Activated CD8-positive, alpha-beta memory T cell treated with anti-CD3 and anti-CD28 coated beads for 24 hours (primary cell): ENCODE measurements at places on chromosomes 5 and 9.
A peak's percentile ranks its signal among the peaks of the same experiment; 100 is the strongest.

DNA sequence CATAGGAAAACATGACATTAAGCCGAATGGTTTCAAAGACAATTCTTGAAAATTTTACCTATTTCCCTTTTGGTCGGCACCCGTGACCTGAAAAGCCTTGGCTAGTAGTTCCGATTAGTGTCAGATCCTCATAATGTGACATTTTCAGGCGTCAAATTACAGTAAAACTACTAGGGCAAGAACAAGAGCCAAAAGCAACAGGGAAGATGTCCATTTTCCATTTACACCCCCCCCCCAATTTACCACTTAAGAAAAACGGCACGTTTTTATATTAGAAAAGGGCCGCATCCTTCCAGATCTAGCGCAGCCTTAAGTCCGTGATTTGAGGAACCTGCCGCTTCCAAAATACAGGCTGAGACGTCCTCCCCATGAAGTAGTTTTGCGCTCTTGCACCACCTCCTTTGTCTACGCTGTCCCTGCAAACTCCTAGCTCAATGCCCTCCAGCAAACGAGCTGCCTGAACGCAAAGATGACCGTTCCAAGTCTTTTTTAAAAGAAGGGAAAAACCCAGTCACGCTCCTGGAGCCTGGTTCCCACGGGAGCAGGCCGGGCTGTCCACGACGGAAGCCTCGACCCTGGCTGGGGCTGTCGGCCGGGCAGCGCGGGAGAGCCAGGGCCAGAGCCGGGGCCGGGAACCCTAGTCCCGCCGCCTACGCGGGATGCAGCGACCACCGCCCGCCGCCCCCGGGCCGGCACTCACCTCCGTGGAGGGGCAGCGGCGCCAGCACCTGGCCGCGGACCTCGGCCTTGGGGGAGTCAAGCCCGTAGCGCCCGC, 616 bp downstream of the RNF130 start:
- peak; percentile 74 for DNase-seq

GRCh38 chr5:129972465-129973141, 68.3 kb downstream of the CHSY3 start:
- no peak for DNase-seq

DNA sequence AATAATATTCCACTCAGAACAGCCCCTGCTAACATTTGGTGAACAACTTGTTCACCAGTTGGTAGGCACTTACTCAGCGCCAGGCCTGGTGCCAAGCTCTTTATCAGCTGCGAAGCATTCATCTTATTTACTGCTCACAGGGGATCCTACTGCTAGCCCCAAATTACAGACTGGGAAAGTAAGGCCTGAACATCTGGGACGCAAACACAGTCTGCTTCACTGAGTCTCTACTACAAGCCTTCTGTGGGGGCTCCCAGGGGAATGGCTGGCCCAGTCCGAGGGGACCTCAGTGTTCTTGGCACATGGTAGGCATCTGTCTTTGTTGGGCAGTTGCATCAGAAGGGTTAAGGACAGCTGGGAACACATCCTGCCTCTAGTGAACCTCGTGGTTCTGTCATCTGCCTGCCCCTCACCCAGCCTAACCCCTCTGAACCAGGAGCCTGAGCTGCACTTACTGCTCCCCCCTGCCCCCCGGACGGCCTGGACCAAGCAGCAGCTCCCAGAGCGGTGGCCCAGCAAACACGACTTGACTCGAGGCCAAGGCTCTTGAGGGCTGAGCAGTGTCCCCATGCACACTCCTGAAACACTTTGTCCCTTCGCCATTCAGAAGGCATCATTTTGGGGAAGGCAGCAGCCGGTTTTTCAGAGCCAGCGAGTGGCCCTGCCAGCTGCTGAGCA, at the start of gene PHYHD1:
PHYHD1 (plus strand) TSS at position 602 of the 678 bp plus-strand sequence. CDS start 1,342 bp downstream, outside the sequence.
- DNase-seq, result no peak

DNA sequence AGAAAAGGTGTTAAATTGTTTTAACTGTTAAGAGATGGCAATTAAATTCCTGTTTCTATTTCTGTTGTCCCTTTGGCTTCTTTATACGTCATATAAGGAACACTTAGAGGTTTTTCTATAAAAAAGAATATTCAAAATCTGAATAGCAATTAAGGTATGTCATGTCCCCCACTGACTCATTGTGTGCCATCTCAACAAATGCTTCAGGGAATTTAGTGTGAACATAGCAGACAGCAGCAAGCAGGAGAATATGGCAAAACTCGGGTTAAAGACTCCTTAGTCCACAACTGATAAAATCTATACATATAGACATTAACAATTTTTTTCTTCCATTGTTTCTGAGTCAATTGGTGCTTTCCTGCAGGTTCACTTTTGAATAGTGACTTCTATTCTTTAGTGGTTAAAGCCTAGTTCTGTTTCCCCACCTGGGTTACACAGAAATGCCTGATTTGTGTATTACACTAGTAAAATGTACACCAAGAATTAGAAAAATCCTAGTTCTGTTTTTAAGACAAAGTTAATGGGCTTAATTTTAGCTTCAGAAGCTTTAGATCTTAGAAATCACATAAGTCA, 17.9 kb upstream of the RPS23 start:
- no peak for DNase-seq

- peak; percentile 19 for DNase-seq
These were observed 174.9 kb upstream of the SPRY4 start for GRCh38 chr5:142499591-142500226.

- DNase-seq, result no peak
These were observed 91.1 kb upstream of the CEP78 start for GRCh38 chr9:78144663-78145377.

DNA sequence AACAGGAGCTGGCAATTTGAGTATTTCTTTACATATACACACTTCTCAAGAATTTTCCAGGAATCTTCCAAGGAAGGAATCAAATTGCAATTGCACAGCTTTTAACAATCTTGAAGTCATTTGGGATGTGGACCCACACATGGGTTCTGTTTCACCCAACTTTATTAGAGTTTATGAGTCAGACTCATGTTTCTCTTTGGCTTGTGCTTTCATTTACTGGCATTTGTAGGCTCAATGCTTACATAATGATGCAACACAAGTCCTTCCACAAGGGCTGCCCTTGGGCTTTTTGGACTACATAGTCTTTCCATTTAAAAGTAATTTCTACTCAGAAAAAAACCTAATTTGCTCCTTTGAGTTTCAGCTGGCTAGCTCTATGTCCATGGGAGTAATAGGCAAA, 4.6 kb upstream of the CDC37L1 start:
- no peak for DNase-seq

DNA sequence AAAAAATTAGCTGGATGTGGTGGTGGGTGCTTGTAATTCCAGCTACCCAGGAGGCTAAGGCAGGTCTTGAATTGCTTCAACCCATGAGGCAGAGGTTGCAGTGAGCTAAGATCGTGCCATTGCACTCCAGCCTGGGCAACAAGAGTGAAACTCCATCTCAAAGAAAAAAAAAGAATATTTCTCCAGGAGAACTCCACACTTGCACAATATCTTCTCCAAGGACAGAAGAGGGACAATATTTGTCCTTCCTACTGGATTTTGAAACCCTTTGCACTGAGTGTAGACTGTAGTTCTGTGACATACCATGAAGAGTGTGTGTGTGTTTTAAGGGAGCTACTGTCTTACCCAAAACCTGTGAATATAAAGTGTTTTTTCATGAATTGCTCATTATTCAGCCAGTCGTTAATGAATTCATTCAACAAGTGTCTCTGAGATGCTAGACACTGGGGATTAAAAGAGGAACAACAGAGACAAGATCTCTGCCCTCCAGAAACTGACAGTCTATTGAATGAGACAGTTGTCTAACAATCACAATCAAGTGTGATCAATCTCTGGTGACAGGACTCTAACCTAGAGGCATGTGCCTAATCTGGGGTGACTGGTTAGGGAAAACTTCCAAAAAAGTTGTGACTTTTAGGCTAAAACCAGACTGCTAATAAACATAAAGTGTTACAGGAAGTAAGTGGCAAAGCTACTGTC, 9.8 kb upstream of the UBE2D2 start:
- no peak for DNase-seq

DNA sequence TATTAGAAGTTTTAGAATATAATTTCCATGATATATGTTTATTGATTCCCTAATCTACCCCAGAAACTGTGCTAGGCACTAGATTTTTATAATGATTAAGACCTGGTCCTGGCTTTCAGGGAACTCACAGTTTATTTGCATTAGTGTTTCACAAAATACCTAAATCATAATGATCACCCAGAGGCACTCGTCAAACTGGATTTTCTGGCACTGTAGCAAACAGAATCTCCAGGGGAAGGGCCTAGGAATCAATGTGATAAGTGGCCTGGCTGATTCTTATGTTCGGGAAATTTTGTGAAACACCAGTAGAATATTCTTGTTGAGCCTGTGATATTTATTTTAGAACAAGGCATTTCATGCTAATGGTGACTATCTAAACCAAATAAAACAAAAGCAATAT, 37.4 kb upstream of the SRP19 start:
- no peak for DNase-seq

- no peak for DNase-seq
These were observed 149.6 kb downstream of the DROSHA start for GRCh38 chr5:31382051-31382878.

GRCh38 chr9:114619191-114619761, 8.2 kb downstream of the TMEM268 start:
- DNase-seq, result no peak

DNA sequence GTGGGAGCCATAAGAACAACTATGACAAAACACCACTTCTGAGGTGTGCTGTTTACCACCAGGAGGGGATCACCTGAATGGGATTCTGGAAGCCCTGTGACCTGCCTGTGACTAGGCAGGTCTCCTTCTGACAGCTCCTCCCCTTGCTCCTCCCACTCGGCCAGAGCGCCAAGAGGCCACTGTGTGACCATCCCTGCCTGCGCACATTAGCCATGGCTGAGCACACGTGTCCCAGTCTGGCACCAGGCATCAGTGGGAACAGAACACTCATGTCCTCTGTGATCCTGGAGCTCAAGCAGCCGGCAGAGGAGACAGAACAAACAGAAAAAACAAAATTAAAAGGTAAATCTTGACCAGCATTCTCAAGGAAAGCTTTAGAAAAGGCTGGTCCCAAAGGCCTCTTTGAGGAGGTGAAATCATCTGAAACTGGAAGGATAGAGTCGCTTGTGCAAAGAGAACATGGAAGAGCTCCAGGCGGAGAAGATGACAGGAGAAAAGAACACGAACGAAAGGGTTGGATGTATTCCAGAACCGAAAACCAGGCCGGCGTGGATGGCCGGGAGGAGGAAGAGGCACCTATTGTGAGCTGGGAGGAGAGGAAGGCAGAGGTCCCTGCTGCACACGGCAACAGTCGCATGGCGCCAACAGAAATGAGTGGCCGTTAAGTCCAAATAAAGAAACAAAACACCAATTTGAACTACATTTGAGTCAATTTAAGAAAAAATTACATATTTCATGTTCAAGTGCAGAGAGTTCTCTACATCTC, 5.1 kb downstream of the MED10 start:
- peak; percentile 13 for DNase-seq
